A549 treated with AZD2906 at 1 μM for 4 hours (cell line): ENCODE measurements at places on chromosomes 7 and 10. TPM values are rescaled to one million over a fixed set of nuclear protein-coding genes. Genes with fewer than 3 reads are reported as not detected.

The NRF1 gene
- total RNA-seq = 9.2 to 10.3 TPM (median 9.8 TPM) in 5 replicates

The PGAM2 gene
- not detected in 5 replicates for total RNA-seq

The CARD11 gene
- 1.5 to 2.3 TPM (median 2.0 TPM) in 5 replicates for total RNA-seq

The HYAL4 gene
- total RNA-seq = 0.05 TPM in 1 of 5 replicates, not detected in the others

The ADCYAP1R1 gene
- total RNA-seq = 0.03 to 0.07 TPM (median 0.03 TPM) in 4 of 5 replicates, not detected in the other

The HERPUD2 gene
- total RNA-seq = 17.8 to 20.7 TPM (median 20.1 TPM) in 5 replicates
